ENCODE measurements at places on chromosomes 12 and 14. TPM values are rescaled to one million over a fixed set of nuclear protein-coding genes. Genes with fewer than 3 reads are reported as not detected.

GRCh38 chr12:116142936-116143898 is 134.3 kb downstream of the MED13L start:
- DNase-seq, result no peak

- DNase-seq, result no peak
Measured at GRCh38 chr12:41223600-41223999, 35.5 kb downstream of the PDZRN4 start.

DNA sequence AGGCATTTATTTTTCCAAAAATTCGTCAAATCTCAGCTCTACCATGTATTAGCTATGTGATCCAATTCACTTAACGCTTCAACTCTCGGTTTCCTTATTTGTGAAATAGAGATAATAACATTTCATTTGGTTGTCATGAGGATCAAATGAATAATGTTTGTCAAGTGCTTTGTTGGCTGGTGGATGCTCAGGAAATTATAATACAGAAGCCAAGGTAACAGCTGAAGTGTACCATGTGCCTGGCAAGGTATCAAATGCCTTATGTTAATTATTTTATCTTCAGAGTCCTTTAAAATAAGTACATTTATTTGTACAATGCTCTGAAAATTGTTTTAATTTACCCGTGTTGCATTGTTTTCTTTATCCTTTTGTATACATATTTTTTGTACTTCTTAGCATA is 6.1 kb upstream of the PRKCH start:
- DNase-seq, result no peak

- no peak for DNase-seq
Measured at GRCh38 chr12:31868965-31869364, 90.2 kb upstream of the RESF1 start.

DNA sequence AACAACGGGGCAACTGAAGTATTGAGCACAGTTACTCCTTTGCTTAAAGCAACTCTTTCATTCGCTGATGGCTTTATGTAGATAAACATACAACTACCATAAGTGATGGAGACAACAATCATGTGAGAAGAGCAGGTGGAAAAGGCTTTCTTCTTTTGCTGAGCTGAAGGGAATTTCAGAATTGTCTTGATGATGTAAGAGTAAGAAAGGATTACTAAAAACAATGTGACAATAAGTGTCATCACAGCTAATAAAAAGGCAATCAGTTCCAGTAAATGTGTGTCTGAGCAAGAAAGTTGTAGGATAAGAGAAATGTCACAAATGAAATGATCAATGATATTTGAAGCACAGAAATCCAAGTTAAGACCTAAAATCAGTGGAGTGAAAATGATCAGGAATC is 647 bp downstream of the OR6C70 start:
- DNase-seq, result no peak

- DNase-seq, result no peak
Measured at GRCh38 chr12:1019283-1019682, 28.3 kb downstream of the ERC1 start.

- no peak for DNase-seq
Measured at GRCh38 chr12:89041078-89041477, 311.2 kb downstream of the DUSP6 start.

DNA sequence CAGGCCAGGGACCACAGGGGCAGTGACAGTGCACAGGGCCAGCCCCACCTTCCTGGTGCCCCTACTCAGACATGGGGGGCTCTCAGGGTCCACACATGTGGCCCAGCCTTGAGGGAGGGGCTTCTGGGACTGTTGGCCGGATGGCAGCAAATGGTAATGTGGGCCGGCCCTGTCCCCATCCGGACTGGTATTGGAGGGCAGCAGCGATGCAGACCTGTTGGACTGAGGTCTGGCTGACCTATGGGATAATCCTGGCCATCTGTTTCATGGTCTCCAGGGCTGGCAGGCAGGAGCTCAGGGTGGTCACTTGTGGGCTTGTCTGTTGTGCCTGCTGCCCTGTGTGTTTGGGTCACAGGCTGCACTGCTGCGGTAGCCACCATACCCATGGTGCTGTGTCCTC is 387.5 kb downstream of the TMEM121 start:
- peak; percentile 64 for DNase-seq

- DNase-seq, result no peak
Measured at GRCh38 chr12:113027726-113028125, 28.8 kb upstream of the DTX1 start.

DNA sequence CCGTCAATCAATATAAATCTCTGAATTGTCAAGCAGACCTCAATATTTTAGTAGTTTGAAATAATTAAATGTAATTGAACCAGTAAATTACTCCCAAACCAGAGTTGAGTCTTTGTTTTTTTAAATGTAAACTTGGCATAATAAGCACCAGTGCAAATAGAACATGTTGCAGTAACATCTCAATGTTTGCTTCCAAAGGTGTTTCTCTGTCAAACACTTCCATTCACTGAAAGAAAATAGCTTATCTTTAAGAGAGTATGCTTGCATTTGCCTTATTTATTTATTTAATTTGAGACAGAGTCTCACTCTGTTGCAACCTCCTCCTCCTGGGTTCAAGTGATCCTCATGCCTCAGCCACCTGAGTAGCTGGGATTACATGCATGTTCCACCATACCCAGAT is 39.9 kb upstream of the EGLN3 start:
- no peak for DNase-seq

Gene HSPB8
- 14.2 TPM for total RNA-seq

Gene TMEM30B
- 9.3 TPM for total RNA-seq
